ENCODE measurements at places on chromosomes 3 and 15. TPM values are rescaled to one million over a fixed set of nuclear protein-coding genes. Genes with fewer than 3 reads are reported as not detected.

- no peak for DNase-seq
These were observed 296.6 kb downstream of the NR2F2 start for GRCh38 chr15:96627031-96627568.

- DNase-seq = no peak
These were observed 17.9 kb upstream of the SKIC8 start for GRCh38 chr15:78317145-78317836.

- DNase-seq = no peak
These were observed 63.0 kb downstream of the LINGO1 start for GRCh38 chr15:77569729-77570125.

The SLC9A9 gene
- total RNA-seq = 1.1 TPM

The LRRC31 gene
- total RNA-seq = not detected

DNA sequence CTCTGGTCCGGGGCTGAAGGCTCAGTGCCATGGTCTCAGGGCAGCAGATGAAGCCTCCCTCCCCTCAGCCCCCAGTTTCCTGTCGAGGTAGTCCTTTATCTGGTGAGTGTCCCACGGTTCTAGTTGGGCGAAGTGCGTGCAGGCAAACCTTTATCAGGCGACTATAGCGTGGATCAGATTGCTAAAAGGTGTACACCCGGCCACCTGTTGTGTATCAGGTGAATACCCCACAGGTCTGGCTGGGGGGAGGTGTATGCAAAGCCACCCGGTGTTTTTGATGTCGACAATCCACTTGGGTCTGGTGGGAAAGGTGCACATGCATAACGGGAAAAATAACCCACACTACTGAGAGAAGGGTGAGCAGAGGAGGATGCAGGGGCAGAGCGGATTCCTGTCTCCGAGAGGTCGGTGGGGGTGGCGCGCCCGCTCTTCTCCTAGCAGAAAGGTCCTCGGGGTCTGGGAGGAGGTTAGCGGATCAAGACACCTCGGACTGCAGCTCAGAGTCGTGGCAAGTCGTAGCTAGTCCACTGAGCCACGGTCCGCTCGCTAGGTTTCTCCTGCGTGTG lies 507 bp downstream of the SLC12A6 start:
- DNase-seq = no peak

Data from NCI-H460 (cell line).